Panc1 (cell line): ENCODE measurements at places on chromosomes 5 and 9. TPM values are rescaled to one million over a fixed set of nuclear protein-coding genes. Genes with fewer than 3 reads are reported as not detected.
A peak's percentile ranks its signal among the peaks of the same experiment; 100 is the strongest.

DNA sequence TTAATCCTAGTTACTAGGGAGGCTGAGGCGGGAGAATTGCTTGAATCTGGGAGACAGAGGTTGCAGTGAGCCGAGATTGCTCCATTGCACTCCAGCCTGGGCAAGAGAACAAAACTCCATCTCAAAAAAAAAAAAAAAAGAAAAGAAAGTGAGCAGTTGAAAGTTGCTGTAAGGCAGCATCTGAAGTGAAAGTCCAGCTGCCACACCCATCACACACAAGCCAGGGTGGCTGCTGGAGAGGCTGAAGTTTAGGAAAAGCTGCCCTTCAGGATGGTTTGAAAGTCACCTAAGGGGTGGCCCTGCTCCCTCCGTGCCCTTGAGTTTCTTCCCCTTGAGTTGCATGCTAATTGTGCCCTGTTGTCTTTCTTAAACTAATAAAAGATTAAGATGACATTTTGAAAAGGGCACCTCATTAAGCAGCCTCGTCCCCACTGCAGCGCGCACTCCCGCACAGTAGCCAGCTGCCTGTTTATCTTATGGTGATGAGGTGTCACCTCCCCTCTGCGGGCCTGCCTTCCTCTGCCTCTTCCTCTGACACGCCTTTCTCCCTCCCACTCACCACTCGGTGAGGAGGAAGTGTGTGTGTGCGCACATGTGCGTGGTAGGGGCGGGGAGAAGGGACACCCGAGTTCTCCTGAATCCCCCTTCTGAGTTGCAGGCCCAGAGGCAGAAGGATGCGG lies 104.2 kb upstream of the PANK3 start:
- H3K4me3 ChIP-seq, result no peak overlapping the region
- no peak for DNase-seq
- H3K4me1 ChIP-seq, result no peaks in the 10 kb centered on the region
- no peaks in the 10 kb centered on the region for H3K36me3 ChIP-seq
- H3K27me3 ChIP-seq, result no peaks in the 10 kb centered on the region

- H3K4me3 ChIP-seq, result no peak overlapping the region
- DNase-seq, result no peak
- no peak overlapping the region for H3K27ac ChIP-seq
- H3K36me3 ChIP-seq, result no peaks in the 10 kb centered on the region
- H3K4me1 ChIP-seq, result no peaks in the 10 kb centered on the region
Measured at GRCh38 chr5:22938362-22938761, 85.2 kb upstream of the CDH12 start.

The BOD1 gene
- 86.1 TPM for total RNA-seq

The CAVIN4 gene
- 0.82 TPM for total RNA-seq

- no peaks in the 10 kb centered on the region for H3K27me3 ChIP-seq
- H3K4me1 ChIP-seq, result peaks cover 4% of the 10 kb centered on the region; the same call in 1 of the 2 replicates
- H3K27ac ChIP-seq, result peak overlapping the region; percentile 82
Measured at GRCh38 chr9:137552022-137552768, 516 bp downstream of the MRPL41 start.

DNA sequence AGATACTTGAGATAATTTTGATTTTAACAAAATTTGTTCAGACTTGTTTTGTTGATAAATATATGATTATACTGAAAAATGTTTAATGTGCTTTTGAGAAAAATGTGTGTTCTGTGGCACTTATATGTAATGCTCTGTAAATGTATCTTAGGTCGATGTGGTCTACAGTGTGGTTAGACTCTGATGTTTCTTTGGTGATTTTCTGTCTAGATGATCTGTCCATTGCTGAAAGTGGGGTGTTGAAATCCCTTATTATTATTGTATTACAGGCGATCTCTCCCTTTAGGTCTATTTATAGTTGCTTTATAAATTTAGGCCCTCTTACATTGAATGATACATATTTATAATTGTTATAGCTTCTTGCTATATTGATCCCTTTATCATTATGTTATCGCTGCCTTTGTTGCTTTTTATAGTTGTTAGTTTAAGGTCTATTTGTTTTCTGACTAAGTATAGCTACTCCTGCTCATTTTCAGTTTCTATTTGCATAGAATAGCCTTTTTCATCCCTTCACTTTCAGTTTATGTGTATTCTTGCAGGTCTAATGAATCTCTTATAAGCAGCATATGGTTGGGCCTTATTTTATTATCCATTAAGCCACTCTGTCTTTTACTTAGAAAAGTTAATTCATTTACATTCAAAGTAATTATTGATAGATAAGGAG lies 124.3 kb downstream of the MRPS30 start:
- no peak overlapping the region for H3K4me3 ChIP-seq
- H3K27ac ChIP-seq, result no peak overlapping the region
- no peaks in the 10 kb centered on the region for H3K27me3 ChIP-seq
- DNase-seq, result no peak
- no peaks in the 10 kb centered on the region for H3K36me3 ChIP-seq
- no peaks in the 10 kb centered on the region for H3K4me1 ChIP-seq

The TNFSF8 gene
- total RNA-seq, result 0.15 TPM

The SPOCK1 gene
- 15.6 TPM for total RNA-seq

GRCh38 chr9:96482476-96482875 lies 32.5 kb downstream of the HABP4 start:
- H3K4me3 ChIP-seq, result no peak overlapping the region
- no peaks in the 10 kb centered on the region for H3K27me3 ChIP-seq
- H3K36me3 ChIP-seq, result peaks cover 7% of the 10 kb centered on the region
- no peak overlapping the region for H3K27ac ChIP-seq

- no peaks in the 10 kb centered on the region for H3K36me3 ChIP-seq
- no peak overlapping the region for H3K4me3 ChIP-seq
- H3K27ac ChIP-seq, result no peak overlapping the region
- DNase-seq, result no peak
Measured at GRCh38 chr5:58898006-58898405, 315.1 kb downstream of the RAB3C start.

GRCh38 chr5:141680751-141681201 lies 1.3 kb downstream of the ARAP3 start:
- no peak for DNase-seq
- no peaks in the 10 kb centered on the region for H3K36me3 ChIP-seq
- H3K4me1 ChIP-seq, result peaks cover 8% of the 10 kb centered on the region
- no peak overlapping the region for H3K4me3 ChIP-seq
- H3K27ac ChIP-seq, result no peak overlapping the region
